DMS 273 treated with DMSO at 0.1 percent for 48 hours (cell line): ENCODE measurements at places on chromosomes 2 and 18.
A peak's percentile ranks its signal among the peaks of the same experiment; 100 is the strongest.

DNA sequence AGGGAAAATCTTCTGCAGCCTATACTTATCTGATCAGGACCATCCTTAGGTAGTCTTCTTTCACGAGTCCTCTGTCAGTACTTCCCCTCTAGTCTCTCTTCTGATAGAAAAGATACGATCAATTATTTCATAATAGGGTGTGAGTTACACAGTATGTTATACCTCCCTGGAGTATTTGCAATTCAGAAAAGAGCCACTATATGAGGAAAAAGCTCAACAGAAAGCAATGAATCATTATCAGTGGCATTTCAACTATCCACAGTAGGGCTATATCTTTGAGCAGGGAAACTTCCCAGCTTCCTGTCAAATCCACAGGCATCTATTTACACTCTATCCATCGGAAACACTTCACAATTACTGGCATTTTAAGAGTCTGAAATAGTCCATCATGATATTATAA is 105.3 kb upstream of the ACVR2A start:
- DNase-seq, result no peak

DNA sequence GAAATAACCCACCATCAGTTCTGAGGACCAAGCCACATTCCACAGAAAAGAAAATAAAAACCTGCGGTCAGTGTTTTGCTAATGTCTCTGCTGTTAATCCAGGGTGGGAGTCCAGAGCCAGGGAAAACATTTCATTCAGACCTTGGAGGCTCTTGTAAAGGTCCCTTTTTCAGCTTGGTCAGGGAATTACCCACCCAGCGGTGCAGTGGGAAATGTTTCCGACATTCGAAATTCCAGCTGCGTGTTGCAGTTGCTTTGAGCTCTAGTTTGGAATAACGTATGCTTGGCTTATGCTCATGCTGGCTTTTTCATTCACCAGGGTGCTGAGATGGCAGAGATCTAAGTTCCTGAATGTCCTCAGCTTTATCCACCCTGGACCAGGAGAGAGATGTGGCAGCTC is 219.1 kb downstream of the TRIB2 start:
- DNase-seq, result no peak

DNA sequence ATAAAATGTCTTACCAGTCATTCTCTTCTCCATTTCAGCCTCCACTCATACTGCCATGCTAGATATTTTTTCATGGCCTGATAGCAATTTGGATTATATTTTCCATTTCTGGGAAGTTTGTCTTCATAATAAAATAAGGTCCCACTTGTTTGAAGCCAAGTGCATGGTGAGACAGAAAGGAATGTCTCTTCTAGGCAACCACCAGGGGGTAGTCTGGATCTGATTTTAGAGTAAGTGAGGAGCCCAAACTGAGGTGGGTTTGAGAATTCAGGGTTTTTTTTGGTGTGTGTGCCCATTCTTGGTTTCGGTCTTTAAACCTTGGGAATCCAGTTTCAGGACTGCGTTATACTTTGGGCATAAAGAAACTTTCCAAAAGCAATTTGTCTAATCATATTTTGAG is 315.5 kb downstream of the RPRM start:
- DNase-seq, result peak; percentile 44

DNA sequence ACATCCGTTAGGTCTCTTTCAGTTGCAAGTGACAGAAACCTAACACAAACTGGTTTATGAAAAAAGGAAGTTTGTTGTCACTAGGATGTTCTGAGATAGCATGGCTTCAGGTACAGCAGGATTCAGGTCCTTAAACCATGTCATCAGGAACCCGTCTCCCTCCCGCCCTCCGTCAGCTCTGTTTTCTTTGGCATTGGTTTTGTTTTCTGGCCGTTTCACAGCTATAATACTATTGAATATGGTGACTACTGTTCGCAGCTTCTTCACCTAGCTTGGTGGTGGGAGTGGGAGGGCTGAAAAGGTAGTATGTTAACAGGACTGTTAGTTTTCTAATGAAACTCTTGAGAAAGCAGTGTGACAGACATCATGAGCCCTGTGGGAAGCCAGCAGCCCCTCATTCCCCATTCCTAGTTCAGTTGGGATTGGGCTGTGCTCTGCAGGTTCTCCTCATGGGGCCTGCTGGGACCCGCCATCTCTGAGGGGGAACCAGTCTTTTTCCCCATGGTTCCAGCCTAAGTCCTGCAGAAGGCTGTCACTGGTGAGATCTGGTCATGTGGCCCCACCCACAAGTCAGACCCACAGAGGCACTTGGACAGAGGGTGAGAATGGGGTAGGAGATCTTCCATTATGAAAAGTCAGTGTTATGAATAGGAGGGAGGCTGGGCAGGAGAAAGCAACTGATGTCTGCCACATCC is 12.1 kb downstream of the PTMA start:
- no peak for DNase-seq

- no peak for DNase-seq
Measured at GRCh38 chr2:24915175-24915574, 4.9 kb downstream of the ADCY3 start.

DNA sequence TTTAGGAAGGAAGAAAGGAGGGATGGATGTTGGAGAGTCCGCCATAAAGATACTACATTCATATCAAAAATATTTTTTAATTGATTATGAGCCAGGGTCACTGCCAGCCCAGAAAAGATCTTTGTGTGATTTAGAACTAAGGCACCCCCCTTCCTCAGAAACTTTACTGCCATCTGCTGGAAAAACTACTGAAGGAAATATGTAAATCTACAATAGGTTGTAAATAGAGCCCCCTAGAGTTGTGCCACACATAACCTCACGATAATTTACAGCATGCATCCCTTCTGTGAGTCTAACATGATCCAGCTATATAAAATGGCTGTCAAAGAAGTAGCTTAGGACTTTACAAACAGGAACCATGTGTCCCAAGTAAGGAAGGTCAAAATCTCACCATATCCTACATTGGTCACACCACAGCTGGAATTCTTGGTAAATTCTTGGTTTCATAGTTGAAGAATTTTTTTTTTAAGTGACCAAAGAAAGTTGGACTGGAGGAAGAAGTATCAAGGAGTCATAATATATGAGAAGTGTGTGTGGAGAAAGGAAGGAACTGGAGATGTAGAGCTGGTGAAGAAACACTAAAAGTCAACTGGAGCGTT is 152.5 kb downstream of the CYP26B1 start:
- DNase-seq, result peak; percentile 65

- no peak for DNase-seq
Measured at GRCh38 chr2:212157012-212157411, 381.6 kb downstream of the ERBB4 start.

- DNase-seq, result no peak
Measured at GRCh38 chr18:48729404-48729803, 190.6 kb downstream of the CTIF start.

DNA sequence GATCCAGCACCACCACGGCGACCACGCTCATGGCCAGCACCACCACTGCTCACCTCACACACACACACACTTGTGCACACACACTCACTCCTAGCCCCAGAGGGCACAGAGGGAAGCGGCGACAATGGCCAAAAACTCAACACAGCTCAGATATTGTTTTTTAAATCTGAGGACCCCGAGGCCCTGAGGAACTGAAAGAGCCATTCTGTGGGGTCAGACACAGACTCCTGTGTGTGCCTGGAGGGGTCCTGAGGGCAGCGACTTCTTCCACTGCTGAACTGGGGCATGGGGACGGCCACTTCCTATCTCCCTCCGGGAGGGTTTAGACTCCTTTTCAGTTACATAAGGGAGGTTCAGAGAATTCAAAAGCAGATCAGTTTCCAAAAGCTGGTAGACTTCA is 116.6 kb upstream of the PXDN start:
- no peak for DNase-seq

GRCh38 chr18:49344096-49344495 is 116.3 kb downstream of the DYM start:
- DNase-seq, result no peak

GRCh38 chr2:62287282-62287681 is 91.4 kb downstream of the B3GNT2 start:
- DNase-seq, result no peak

- DNase-seq, result peak; percentile 57
Measured at GRCh38 chr2:230668184-230668938, 44.3 kb upstream of the CAB39 start.

GRCh38 chr18:3538456-3538855 is 88.5 kb downstream of the TGIF1 start:
- no peak for DNase-seq

- no peak for DNase-seq
Measured at GRCh38 chr2:45825001-45825651, 173.7 kb downstream of the PRKCE start.

DNA sequence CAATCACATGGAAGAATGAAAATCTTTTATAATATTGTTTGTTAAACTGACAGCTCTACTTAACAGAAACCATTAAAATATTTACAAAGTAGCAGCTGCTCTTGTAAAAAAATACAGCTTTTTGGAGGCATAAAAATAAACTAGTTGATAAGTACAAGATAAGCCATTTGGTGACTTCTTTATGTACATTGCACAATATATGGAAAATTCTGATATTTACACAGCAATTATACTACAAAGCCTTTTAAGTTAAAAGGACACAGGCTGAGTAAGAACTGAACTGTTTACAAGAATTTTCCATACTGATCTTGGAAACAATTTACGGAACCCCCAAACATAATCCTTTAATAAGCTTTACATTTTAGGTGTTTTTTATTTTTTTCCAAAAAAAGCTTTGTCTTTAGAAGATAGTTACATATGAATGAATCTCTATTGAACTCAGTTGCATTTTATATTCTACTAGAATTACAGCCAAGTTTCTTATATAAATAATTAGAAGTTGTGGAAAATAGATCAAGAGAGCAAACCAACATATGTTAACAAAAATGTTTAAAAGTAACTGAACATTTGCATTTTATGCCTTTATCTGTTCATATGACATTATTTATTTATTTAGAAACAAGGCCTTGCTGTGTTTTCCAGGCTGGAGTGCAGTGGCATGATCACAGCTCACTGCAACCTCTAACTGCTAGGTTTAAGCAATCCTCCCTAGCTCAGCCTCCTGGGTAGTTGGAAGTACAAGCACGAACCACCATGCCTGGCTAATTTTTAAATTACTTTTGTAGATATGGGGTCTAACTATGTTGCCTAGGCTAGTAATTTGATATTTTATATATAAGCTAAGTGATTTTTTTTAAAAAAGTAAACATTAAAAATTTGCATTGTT is 142.5 kb downstream of the OTX1 start:
- no peak for DNase-seq

DNA sequence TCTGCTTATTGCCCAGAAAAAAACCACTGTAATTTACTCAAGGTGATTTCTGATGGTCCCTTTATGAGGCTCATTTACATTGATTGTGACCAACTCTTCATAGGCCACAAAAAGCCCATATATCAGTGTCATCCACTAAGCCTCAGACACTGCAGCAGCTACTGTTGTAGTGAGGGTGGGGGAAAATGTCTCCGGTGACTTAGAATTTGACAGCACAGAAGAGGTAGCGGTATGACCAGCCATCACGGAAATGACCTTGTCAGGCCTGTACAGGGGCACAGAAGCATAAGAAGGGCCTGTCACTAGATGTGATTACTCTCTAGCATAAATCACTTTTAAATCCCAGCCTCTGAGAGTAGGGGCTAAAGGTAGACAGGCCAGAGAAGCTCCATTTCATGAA is 190.3 kb downstream of the PAX3 start:
- no peak for DNase-seq

DNA sequence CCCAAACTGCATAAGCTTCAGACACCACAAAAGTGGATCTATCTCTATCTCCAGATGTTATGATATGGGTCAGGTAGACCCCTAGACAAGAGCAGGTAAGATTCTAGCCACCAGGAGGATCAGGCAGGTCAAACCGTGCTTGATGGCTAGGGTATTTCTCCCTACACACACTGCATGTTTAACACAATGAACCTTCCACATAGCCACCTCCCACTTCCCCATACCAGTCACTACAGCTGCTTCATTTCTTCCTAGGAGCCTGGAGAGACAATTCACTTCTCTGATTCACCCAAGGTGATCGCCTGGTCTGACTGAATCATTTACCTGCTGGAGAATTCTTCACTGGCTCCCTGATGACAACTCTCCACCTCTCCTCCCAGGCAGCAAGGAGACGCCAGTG is 66.0 kb upstream of the MYCN start:
- no peak for DNase-seq

GRCh38 chr2:45681675-45682074 is 30.2 kb downstream of the PRKCE start:
- DNase-seq, result no peak

DNA sequence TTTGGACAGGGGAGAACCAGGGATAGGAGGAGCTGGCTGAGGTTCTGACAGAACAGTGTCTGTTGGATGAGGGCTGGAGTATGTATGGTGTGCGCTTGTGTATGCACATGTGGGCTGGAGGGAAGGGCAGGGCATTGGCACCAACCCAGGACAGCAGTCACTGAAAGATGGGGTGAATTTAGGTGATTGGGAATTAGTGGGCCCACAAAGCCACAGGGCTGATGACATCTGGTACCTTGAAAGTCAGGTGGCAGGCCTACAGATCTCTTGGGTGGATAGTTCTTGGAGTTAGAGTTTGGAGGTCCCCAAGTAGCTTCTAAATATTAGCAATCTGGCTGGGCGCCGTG is 45.7 kb downstream of the C2orf42 start:
- no peak for DNase-seq

DNA sequence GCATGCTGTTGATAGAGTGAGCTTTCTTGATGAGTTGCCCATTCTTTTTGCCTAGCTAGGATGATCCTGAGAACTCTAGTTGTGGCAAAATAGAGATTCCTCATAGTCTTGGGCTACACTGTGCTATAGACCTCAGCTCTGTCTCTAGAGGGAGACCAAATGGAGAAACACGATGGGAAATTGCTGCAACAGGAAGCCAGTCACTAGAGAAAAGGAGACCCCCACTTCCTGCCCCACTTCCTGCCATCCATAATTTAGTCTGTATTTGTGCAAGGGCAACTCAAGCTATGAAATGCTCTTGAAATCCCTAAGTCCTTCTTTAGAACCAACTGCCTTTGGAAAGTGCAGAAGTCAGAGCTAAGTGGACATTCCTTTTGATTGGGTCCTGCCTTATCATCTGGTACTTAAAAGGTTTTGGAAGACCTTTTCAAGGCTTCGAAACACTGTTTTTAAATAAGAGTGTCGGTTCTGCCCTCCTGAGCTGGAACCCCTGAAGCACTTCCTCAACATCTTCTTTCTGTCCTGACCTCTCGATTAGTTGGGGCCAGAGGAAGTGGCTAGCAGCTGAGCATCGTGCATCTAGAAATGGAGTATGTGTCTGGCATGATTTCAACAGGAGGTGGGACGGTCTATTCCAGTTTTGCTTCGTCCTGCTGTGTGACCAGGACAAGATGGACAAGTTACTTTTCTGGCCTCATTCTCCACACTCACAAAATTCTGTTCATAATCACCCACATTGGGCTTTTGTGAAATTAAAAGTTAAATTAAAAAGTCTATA is 8.6 kb upstream of the KCNE4 start:
- DNase-seq, result no peak

GRCh38 chr2:186422226-186422625 is 63.8 kb upstream of the ZC3H15 start:
- peak; percentile 17 for DNase-seq

DNA sequence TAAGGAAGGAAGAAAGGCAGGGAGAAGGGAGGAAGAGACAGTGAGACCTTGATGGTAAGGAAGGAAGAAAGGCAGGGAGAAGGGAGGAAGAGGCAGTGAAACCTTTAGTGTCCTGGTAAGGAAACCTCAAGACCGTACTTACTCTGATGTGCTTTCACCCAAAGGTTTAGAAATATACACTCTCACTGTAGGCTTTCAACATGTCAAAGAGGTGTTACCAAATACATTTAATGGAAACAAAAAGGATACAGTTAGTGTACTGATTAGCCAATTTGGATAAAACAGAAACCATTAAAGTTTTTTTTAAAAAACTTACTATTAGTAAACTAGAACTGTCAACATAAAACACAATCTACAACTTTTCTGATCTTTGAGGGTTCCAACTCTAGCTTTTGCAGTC is 7.1 kb downstream of the FBXO15 start:
- DNase-seq, result no peak
